NCI-H1105 (cell line): ENCODE measurements at places on chromosomes 1 and 21.

DNA sequence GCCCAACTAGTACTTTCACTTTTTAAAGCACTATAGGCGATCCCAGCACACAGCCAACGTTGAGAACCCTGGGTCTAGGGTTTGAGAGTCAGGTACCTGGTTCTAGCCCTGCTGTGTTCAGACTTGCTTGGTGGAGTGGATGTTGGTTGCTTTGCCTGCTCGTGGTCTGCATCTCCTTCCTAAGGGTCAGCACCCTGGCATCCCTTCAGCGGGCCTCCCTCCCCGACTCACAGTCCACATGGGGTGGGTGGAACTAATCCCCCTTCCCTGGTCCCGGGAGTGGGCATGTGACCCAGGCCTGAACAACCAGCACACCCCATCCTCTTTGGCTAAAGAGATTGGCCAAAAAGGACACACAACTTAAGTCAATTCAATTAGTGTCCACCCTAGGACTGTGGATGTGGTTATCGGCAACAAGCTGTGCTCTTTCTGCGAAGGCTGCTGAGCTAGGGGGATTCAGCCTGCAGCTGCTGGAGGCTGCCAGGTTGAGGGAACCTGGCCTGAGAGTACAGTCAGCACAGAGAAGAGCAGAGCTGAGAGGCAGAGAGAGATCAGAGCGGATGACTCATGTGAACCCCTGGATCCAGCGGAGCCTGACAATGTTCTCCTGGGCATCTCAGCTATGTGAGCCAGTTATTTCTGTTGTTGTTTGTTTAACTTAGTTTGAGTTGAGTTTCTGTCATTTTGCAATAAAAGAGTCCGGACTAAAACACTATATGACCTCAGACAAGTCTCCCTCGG is 138.9 kb downstream of the ACTL8 start:
- no peak for DNase-seq

DNA sequence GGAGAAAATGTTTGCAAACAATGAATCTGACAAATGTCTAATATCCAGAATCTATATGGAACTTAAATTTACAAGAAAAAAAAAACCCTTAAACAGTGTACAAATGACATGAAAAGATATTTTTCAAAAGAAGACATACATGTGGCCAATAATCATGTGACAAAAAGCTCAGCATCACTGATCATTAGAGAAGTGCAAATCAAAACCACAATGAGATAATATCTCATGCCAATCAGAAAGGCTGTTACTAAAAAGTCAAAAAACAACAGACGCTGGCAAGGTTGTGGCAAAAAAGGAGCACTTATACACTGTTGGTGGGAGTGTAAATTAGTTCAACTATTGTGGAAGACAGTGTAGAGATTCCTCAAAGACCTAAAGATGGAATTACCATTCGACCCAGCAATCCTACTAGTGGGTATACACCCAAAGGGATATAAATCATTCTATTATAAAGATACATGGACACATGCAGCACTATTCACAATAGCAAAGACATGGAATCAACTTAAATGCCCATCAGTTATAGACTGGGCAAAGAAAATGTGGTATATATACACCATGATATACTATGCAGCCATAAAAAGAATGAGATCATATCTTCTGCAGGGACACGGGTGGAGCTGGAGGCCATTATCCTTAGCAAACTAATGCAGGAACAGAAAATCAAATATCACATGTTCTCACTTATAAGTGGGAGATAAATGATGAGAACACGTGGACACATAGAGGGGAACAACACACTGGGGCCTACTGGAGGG is 123.2 kb downstream of the PTPRC start:
- DNase-seq = no peak

GRCh38 chr1:44249543-44249942 is 36.3 kb downstream of the DMAP1 start:
- DNase-seq = no peak

DNA sequence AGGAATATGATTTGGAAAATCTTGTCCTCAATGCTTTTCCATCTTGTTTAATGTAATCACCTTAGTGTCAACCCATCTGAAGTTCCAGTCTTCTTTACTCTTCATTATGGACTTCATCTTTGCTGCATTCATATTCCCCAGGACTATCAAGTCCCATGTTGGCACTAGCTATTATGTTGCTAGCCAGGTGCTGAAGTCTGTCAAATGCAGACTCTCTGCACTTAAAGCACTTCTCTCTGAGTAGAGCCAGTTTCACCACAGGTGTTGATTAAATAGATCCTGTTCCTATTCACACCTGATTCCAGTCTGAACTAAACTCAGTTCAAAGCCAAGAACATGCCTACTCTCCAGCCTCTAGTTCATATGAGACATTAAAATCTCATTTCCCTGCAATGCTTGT is 75.0 kb upstream of the PKN2 start:
- peak; percentile 19 for DNase-seq

- DNase-seq = no peak
These were observed 18.9 kb upstream of the BATF3 start for GRCh38 chr1:212718499-212718898.

GRCh38 chr1:152626744-152627143 is 3.8 kb upstream of the LCE3A start:
- no peak for DNase-seq

DNA sequence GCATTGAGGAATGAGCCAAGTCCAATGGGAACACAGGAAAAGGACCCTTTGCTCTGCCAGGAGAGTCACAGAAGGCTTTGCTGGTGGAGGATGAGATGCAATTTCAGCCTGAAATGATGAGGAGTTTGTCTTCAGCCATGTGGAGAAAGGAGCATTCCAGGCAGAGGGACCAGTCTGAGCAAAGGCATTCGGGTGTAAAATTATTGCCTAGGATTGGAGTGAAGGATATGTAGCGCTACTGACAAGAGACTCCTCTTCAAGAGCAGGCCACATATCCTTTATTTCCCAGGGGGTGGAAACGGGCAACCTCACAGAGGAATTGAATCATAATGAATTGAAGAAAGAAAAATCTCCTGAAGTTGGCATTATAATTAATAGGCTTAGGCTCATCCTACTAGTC is 1.1 kb upstream of the CSF1 start:
- no peak for DNase-seq

- no peak for DNase-seq
These were observed 30.9 kb downstream of the PRDM2 start for GRCh38 chr1:13730751-13731482.

DNA sequence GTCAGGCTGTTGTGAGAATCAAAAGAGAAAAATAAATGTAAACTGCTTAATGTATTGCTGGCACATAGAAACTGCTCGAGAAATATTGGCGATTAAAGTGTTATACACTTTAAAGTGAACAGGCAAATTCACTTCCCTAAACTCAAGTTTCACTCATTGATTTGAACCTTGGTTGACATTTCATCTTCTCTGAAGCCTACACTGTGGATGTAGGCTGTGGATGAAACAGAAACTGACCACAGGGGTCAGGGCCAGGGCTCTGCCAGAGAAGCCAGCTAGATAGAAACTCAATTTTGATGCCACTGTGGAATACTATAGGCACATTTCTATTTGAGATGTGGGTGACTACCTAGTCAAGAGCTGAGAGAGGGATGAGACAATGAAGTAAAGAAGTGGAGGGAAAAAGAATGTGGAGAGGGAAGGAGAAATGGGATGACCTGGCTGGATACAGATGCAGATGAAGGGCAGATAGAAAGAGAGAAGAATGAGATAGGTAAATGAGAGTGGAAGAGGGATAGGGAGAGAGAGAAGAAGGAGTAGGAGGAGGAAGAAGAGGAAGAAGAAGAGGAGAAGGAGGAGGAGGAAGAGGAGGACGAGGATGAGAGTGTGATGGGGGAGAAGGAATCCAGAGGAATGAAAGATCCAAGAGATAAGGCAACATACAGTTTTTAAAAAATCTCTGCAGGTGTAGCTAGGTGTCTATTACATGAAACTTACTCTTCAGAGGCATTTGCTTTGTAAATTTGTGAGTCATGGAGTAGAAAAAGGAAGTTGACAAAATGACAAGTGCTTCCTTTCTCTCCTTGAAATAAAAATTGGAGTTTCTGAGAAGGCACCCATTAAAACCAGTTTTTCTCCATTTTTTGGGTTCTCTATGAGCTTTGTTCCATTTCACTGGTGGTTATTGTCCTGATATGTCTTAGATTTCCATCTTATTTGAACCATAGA is 17.4 kb upstream of the CD1D start:
- no peak for DNase-seq

DNA sequence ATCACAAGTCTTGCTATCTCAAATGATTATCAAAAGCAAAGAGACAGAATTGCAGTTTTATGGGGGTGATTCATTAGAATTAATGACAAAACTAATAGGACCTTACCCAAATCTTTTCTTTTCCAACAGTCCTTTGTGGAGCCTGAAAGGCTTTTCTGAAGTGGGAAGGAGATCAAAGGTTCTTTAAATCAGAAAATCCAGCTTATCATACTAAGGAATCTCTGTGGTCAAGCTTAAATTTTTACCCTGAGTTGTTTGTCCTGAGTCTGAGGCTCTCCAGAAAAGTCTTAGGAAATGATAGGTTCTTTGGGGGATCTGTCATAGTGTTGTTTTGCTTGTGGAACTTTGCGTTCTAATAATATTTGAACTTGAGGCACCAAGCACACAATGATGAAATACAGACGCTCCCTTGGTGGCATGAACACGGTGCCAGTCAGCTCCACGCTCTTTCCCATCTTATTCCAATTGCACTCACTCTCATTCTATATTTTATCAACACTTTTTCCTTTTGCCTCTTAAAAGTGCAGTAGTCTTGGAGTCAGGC is 38.0 kb upstream of the COL24A1 start:
- DNase-seq = no peak

DNA sequence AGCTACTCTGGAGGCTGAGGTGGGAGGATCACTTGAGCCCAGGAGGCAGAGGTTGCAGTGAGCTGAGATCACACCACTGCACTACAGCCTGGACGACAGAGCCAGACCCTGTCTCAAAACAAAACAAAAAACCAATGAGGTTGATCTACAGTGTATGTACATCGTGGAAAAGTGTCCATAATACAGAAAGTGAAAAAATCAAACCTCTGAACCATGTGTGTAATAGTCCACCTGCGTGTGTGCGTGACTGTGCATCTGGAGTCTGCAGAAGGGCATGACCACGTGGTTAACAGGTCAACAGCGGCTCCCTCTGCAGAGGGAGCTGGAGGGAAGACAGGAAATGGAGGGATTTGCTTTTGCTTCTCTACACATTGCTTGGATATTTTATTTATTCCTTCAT is 32.4 kb upstream of the ENO1 start:
- DNase-seq = no peak

DNA sequence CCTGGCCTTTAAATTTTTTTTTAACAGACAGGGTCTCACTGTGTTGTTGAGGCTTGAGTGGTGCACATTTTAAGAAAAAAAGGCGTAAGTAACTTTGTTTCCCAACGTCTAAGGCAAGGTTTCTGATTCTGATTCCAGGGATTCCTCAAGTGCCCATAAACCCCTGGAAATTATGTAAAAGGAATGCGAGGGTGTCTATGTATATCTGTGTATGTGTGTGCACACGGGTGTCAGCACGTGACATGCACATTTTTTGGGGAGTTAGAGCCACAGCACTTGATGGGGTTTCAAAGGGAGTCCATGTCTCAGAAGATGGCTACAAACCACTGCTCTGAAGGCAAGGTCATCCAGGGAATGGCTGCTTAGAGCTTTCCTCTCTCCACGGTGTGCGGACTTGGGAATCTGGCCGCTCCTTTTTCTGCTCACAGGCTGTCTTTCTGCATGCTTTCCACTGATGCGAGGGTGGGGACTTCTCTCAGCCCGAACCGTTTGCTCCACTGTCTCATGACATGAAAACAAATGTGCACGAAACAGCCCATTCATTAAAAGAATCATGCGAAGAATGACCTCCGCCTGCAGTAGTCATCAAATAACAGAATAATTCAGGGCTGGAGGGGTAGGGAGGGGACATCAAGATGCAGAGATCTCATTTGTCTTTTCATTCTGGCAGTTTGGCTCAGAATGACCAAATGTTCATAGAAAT is 18.7 kb upstream of the RERE start:
- no peak for DNase-seq

DNA sequence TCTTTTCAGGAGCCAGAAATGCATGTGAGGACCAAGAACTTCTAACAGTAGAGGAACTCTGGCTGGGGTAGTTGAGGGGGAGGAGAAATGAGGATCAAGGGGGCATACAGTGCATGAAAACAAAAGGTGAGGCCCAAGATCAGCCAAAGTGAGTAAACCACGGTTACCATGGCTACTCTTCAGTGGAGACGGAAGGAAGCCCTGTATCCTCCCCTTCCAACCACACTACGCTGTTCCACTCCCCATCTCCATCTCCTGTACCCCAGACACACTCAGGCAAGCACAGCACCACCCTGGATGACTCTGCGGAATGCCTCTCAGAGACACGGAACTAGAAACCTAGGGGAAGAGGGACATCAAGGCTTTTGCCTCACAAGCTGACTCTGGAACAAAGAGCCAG is 157.6 kb upstream of the CAMK1G start:
- DNase-seq = no peak

GRCh38 chr1:29496701-29497100 is 260.4 kb downstream of the PTPRU start:
- DNase-seq = no peak
